ENCODE measurements at places on chromosomes 12 and 14. TPM values are rescaled to one million over a fixed set of nuclear protein-coding genes. Genes with fewer than 3 reads are reported as not detected.

CPNE6 gene
- total RNA-seq = not detected

THTPA gene
- total RNA-seq = 18.0 TPM

ADAMTS20 gene
- under 0.01 TPM for total RNA-seq

P2RX7 gene
- 0.64 TPM for total RNA-seq

C14orf39 gene
- total RNA-seq = not detected

POTEG gene
- not detected for total RNA-seq

KRT79 gene
- total RNA-seq = not detected

OR6C2 gene
- not detected for total RNA-seq

ZNF891 gene
- total RNA-seq = 0.86 TPM

PLEKHD1 gene
- total RNA-seq = not detected

BIN2 gene
- total RNA-seq = not detected

NGB gene
- total RNA-seq = not detected

All from fibroblast of villous mesenchyme (primary cell).